ENCODE measurements at places on chromosomes 2 and 18. TPM values are rescaled to one million over a fixed set of nuclear protein-coding genes. Genes with fewer than 3 reads are reported as not detected.

The CDCA7 gene
- 24.6 TPM for total RNA-seq

The TXNDC2 gene
- total RNA-seq, result not detected

The PHLPP1 gene
- total RNA-seq, result 7.7 TPM

The KCNIP3 gene
- 1.6 TPM for total RNA-seq

The PRKAG3 gene
- total RNA-seq, result not detected

The BCL11A gene
- total RNA-seq, result 9.8 TPM

The MEP1B gene
- total RNA-seq, result not detected

The DCTN1 gene
- 73.0 TPM for total RNA-seq

The CFAP53 gene
- 0.33 TPM for total RNA-seq

The ALK gene
- 0.06 TPM for total RNA-seq

The ABCG8 gene
- not detected for total RNA-seq
